Stimulated activated CD4-positive, alpha-beta T cell treated with anti-CD3 and anti-CD28 coated beads, Interleukin-4, amount 100 ng/mL, for 24 hours (primary cell): ENCODE measurements at places on chromosomes 1 and 21.
A peak's percentile ranks its signal among the peaks of the same experiment; 100 is the strongest.

DNA sequence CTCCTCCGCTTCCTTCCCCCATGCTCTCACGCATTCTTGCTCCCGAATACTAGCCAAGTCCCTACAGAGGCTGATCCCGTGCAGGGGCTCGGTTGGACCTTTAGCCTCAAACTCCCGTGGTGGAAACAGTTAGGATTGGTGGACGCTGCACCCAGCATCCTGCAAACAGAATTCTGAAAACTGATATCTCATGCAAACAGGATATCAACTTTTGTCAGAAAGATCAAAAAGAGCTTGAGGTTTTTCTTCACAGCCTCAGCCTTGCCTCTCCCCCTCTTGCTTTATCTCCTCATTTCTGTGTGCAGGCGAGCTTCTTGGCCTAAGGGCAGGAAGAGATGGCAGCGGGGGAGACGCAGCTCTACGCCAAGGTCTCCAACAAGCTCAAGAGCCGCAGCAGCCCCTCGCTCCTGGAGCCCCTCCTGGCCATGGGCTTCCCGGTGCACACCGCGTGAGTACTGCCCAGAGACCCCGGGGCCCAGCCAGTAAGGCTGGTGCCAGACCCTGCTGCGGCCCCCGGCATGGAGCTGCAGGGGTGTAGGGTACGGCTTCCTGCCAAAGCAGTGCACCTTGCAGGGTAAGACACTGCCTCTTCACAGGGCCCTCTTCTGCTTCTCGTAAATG lies at the start of gene UBASH3A:
TSS of gene UBASH3A (plus strand) at position 292 of the 621 bp plus-strand sequence. CDS start at position 336, 44 bp downstream.
- peak; percentile 39 for DNase-seq

GRCh38 chr1:171142416-171143385 lies 42.4 kb upstream of the FMO2 start:
- no peak for DNase-seq

DNA sequence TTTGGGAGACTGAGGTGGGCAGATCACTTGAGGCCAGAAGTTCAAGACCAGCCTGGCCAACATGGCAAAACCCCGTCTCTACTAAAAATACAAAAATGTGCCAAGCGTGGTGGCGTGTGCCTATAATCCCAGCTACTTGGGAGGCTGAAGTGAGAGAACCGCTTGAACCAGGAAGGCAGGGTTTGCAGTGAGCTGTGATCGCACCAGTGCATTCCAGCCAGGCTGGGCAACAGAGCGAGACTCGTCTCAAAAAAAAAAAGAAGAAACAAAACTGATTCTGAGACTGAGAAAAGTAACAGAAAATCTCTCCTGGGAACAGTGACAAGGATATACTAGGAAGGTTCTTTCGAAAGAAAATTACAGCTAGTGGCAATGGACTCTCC lies 20.9 kb downstream of the USP48 start:
- DNase-seq, result no peak

DNA sequence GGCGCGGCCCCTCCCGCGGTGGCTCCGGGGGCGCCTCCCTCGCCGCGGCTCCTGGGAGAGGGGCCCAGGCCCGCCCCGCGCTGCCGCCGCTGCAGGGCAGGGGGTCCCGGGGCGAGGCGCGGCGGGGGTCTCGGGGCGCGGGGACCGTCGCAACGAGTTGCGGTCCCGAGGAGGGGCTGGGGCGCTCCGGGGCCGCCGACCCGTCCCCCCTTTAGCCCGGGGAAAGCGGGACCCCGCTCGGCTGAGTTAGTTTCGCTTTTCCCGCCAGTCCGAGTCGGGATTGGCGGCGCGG lies 493 bp downstream of the SPSB1 start:
- no peak for DNase-seq
